ENCODE measurements at places on chromosomes 7 and 10.
A peak's percentile ranks its signal among the peaks of the same experiment; 100 is the strongest.

GRCh38 chr10:31620226-31621151, 301.5 kb downstream of the ZEB1 start:
- peak; percentile 39 for DNase-seq

DNA sequence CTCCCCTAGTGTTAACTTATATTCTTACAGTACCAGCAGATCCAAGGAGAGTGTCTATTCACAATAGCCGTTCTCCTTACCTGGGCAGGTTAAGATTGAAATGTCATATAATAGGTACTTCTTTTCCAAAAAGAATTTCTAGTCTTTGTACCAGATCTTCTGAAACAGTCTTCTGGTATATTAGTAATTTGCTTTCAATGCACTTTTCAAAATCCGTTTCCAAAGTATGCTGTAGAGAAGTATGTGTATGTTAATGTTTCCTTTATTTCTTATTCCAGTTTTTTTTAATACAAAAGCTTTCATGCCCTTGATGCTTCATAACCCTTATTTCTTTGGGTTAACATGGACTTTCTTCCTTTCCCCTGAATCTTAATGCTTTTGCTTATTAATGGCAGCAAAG, 188.2 kb downstream of the MLLT10 start:
- DNase-seq = no peak

- DNase-seq = no peak
Observed at GRCh38 chr10:275680-276079, 140.4 kb downstream of the ZMYND11 start.

- DNase-seq = no peak
Observed at GRCh38 chr7:69358163-69358821, 240.0 kb upstream of the AUTS2 start.

- no peak for DNase-seq
Observed at GRCh38 chr10:16848562-16849154, 31.4 kb upstream of the RSU1 start.

DNA sequence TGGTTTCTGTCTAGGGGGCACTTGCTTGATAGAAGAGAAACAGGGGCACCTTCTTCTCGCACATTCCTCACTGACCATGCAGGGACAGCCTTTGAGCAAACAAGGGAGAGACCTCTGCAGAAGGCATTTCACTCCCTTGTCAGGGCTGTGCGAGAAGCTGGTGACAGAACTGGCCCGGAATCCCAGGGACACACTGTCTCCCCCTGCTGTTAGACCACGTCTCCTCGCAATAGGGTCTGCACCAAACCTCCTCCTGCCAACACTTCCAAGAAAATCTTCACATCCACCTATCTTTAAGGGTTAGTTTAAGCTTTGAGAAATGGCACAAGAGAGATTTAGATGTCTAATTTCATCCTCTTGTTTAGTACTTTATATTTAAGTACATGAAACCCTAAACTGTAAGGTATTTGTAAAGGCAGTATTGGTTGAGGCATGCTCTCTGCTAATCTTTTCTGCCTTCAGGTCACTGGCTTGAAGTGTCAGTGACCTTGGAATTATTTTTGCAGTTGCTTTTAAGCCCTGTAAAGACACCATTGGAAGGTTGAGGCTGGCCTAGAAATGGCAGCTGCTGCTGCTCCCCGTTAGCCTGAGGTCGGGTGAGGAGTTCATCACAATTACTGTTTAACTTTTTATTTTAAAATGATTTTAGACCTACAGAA, 37.0 kb downstream of the RBM20 start:
- DNase-seq = peak; percentile 41

DNA sequence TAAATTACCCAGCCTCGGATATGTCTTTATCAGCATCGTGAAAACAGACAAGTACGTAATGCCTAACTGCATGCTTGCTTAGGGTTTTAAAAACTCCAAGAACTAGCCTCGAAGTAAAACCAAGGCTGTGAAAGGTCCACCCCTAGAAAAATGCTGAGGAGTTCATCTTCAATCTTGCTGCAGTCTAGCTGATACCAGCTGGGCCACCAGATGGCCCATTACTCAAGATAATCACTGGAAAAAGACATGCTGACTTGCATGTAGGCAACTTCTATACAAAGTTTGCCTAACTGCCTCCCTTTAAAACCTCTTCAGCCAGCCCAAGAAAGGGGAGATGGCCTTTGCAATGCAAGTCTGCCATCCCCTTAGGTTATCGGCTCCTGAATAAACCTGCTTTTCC, 614.1 kb downstream of the GALNT17 start:
- no peak for DNase-seq

- peak; percentile 33 for DNase-seq
Observed at GRCh38 chr10:81021428-81022129, 483.9 kb downstream of the SH2D4B start.

GRCh38 chr10:58662314-58662713, 149.6 kb downstream of the BICC1 start:
- no peak for DNase-seq

DNA sequence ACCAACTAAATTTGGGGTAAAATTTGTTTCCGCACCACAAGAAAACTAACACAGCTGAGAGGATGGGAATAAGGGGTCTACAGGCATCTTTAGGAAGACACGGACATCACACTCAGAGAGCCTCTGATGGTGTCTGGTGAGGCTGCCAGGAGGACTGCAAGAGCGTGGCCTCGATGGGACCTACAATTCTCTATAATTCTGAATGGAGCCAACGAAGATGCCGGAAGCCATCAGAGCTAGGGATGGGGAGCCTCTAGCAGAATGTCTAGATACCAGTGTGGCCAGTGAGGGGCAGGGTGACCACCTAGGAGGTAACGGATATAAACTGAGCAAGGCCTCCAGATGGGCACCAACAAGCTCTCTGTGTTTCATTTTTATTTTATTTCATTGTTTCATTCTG, 7.5 kb downstream of the GRID1 start:
- DNase-seq = no peak

GRCh38 chr7:141928146-141928844, 12.1 kb downstream of the OR9A4 start:
- DNase-seq = no peak

- DNase-seq = no peak
Observed at GRCh38 chr10:86650151-86650550, 4.2 kb upstream of the OPN4 start.

DNA sequence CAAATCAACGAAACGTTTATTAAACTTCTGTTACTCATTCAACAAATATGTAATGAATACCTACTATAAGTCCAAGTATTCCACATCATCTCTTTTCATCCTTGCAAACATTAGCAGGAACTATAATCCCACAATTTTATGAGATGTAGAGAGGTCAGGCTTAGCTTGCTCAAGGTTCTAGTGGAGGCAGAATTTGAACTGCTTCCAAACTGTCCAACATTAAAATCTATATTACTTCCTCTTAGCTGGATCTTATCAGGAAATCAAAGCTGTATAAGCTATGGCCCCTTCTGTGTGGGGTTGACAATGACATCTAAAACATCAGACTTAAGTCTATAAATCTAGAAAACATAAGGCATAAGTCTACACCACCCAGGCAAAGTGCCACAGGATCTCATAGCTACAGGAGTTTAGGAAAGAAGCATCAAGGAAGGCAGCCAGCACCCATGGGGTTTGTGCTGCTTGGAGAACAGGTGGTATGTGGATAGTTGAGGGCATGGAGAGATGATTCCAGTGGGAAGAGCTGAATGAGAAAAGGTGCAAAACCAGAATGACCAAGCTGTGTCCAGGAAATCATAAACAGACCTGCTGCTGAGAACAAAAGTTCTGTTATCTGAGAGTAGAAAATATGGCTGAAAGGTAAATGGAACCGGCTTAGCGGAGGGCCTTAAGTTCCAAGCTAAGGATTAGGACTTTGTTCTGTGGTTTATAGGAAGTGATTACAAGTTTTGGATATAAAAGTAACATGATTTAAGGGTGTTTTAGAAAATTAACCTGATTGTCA, 34.5 kb downstream of the PAPSS2 start:
- no peak for DNase-seq

GRCh38 chr7:132575419-132575981, 770 bp downstream of the PLXNA4 start:
- DNase-seq = no peak

- no peak for DNase-seq
Observed at GRCh38 chr10:71969929-71970328, 5.7 kb downstream of the CHST3 start.

GRCh38 chr10:72261784-72262404, 11.8 kb upstream of the DDIT4 start:
- no peak for DNase-seq

- peak; percentile 5 for DNase-seq
Observed at GRCh38 chr7:40758590-40758989, 623.8 kb downstream of the SUGCT start.

DNA sequence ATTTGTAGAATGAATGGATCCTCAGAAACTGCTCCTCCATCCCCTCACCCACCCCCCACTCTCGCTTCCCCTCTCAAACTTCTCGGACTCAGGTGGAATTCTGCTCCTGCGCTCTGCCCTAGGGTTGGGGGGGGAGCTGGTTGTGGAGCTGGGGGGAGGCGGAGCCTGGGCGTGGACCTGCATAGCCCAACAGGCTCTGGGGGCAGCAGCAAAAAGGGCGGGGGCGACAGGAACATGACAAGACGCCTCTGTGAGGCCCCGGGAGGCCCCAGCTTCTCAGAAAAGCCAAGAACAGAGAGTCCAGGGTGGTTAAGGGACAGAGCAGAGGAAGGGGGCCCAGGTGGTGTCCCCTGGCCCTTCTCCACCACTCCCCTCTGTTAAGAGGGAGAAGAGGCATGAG, 3.5 kb downstream of the TSC22D4 start:
- DNase-seq = no peak

- DNase-seq = no peak
Observed at GRCh38 chr7:28126410-28127041, 54.1 kb downstream of the JAZF1 start.

DNA sequence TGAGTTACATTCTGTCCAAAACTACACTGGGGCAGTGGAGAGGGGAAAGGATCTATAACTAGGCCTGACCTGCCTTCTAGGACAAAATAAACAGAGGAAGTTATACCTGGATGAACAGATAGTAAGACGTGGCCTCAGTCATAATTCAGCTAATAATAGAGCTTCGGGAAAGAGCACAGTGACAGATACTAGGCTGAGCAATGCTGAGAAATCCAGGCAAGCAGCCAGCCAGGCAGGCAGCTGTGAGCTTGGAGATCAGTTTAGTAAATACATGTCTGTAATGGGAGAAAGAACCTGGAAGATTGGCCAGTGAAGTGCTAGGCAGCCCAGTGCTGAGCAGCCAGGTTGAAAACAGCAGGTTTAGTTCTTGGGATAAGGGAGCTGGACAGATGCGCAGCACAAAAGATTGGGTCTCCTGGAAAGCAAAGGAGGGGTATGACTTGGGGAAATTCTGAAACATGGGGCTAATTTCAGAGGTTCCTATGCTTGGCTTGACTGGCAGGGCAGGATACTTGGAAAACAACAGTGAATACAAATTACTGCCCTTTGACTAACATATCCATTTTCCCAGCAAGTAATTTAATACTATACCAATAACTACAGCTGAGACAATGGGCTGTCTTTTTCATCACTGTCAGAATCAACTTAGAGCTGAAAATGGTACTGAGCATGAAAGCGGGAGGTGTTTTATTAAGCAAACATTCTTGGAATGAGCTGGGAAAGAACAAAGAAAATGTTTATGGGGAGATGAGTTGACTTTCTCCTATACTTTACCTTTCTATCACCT, 140.8 kb downstream of the DGKB start:
- no peak for DNase-seq

- DNase-seq = no peak
Observed at GRCh38 chr7:74598558-74598957, 59.0 kb upstream of the GTF2I start.

DNA sequence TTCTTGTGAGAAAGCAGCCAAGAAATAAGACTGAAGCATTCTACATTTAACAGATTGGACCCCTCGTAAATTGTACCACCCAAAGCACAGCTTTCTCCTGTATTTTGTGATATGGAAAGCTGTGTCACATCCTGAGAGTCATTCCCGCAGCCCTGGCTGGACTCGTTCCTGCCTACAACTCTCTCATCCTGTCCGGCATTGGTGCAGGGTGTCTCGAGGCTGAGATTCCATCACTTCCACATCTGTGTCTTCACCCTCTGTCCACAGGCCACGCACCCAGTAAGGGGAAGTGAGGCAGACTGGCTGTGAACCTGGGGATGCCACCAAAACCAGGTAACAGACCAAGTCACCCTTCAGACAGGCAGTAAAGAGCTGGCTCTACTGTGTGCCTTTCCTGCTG, 146.2 kb upstream of the KLF6 start:
- no peak for DNase-seq
